ENCODE measurements at places on chromosomes 12 and 14. TPM values are rescaled to one million over a fixed set of nuclear protein-coding genes. Genes with fewer than 3 reads are reported as not detected.

The SIX6 gene
- not detected for total RNA-seq

DNA sequence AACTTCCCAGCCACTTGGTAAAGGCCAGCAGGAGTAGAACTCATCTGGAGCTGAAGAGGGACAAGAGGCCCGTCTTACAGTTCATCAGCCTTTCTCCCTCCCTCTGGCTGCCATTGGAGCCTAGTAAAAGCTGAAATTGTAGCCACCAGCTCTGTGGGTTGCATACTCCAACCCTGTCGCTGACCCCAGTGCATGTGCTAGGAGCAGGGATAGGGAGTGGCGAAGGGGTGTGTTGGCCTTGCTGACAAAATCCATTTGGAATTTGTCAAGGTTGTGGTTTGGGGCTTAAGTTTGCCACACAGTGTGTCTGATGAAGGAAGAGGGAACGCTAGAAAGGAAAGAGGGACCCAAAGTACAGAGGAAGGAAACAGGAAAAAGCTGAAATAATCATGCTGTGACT lies 4.0 kb upstream of the ARF3 start:
- DNase-seq, result no peak

The HOXC13 gene
- total RNA-seq, result not detected

GRCh38 chr14:57512220-57512619 lies 18.6 kb upstream of the CCDC198 start:
- DNase-seq, result no peak

DNA sequence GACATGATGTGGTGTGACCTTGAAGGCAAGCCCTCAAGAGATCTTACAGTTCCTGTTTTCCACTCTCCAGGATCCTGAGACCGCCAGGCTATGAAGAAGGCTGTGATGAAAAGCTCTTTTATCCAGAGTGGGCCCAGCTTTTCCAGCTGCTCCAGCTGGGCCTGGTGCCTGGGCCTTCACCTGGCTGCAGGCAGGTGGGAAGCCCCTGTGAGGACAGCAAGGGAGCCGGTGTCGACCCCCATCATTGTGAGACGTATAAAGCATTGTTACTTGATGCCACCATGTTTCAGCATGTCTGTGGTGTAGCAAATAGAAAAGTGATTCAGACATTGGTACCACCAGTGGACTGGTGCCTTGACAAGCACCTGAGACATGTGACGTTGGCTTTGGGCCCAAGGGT lies 190.2 kb downstream of the KIF26A start:
- DNase-seq, result no peak

The NABP2 gene
- total RNA-seq, result 102 TPM

GRCh38 chr14:81169711-81170103 lies 51.1 kb downstream of the GTF2A1 start:
- no peak for DNase-seq

- DNase-seq, result no peak
Observed at GRCh38 chr14:91390165-91390778, 27.3 kb downstream of the CCDC88C start.

- no peak for DNase-seq
Observed at GRCh38 chr12:16184681-16185080, 92.8 kb downstream of the SLC15A5 start.

DNA sequence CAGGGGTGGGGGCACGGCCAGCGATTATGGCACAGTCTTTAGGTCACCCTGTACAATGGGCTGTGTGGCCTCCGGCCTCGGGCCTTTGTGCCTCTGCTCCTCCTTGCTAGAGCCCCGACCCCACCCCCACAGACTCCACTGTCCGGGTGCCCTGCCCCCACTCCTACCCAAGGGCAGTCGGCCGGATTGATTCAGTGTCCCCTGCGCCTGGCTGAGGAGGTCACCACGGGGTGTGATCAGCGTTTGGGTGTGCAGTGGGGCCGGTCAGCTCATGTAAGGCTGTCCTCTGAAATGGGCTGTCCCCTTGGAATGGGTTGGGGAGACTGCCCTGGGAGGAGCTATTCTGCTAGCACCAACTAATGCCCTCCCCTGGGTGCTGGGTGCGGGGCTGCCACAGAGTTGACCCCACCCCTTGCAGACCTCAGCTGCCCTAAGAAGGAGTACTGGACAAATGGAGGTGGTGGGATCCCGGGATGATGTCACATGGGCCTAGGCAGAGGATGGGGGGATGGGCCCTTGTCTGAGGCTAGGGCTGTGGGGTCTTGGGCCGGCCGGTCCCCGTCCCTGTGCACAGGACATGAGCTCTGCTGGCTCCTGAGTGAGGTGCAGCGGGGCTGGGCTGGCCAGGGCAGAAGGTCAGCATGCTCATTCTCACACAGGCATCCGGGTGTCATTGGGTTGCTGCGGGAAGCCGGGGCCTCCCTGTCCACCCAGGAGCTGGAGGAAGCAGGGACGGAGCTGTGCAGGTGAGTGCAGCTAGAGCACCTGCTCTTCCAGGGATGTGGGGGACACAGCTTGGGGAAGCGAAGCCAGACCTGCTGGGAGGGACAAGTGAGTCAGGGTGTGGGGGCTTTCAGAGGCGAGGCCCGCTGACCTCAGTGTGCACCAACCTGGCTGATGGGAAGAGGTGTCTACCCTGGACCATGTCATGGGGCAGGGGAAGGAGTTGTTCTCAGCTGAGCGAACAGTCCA lies 23.4 kb downstream of the ASPG start:
- no peak for DNase-seq

GRCh38 chr12:66629138-66629870 lies 49.6 kb downstream of the GRIP1 start:
- DNase-seq, result no peak

DNA sequence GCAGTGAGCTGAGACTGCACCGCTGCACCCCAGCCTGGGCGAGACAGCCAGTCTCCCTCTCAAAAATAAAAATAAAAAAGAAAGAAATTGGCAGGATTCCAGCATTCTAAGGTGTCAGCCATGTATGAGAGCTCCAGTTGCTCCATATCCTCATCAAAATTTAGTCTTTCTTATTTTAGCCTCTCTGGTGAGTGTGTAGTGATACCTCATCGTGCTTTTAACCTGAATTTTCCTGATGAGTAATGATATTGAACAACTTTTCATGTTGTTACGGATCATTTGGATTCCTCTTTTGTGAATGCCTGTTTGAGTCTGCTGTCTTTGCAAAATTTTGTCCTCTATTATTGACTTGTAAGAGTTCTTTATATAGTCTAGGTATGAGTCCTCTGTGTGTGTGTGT lies 28.5 kb downstream of the CCDC60 start:
- DNase-seq, result no peak

- no peak for DNase-seq
Observed at GRCh38 chr12:9404469-9405260, 196.5 kb upstream of the PZP start.

DNA sequence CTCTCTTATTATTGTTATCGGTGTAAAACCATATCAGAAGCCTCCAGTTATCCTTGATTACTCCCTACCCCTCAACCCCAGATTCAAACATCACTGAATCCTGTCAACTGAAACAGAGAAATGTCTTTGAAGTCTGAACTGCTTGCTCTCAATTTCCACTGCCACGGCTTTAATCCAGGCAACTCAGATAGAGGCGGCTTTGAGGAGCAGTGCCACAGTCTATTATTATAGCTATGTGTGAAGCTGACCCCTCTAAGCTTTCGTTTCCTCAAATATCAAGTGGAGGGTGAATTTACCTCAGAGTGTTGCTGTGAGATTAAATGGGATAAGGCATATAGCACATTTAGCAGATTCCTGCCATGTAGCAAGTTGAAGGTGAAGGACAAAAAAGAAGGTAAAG lies 49.0 kb upstream of the PDE3A start:
- no peak for DNase-seq

- DNase-seq, result no peak
Observed at GRCh38 chr14:103679351-103679750, 35.9 kb downstream of the XRCC3 start.

- no peak for DNase-seq
Observed at GRCh38 chr12:5148880-5149279, 105.2 kb downstream of the KCNA5 start.

- DNase-seq, result no peak
Observed at GRCh38 chr14:100566119-100566518, 21.1 kb downstream of the BEGAIN start.

DNA sequence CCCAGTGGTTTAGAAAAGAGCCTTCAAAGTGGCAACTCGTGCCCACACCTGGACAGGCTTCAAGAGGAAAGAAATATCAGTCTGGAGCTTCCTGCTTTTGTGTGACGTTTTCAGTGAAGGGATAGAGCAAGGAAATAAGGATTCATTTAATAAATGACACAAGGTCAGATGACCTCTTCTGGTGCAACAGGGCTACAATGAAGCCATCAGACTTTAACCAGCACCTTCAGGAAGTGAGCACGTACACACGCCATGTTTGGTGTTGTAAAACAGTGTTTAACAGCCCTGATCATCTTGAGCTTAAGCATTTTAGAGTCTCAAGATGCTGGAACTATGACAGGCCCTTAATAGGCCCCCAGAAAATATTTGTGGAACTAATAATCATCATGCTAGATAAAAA lies 59.1 kb downstream of the CCDC60 start:
- no peak for DNase-seq

- no peak for DNase-seq
Observed at GRCh38 chr14:71117839-71118743, 210.8 kb downstream of the PCNX1 start.

GRCh38 chr14:89473989-89474388 lies 57.0 kb upstream of the FOXN3 start:
- no peak for DNase-seq

The COCH gene
- total RNA-seq, result 1.3 TPM

- no peak for DNase-seq
Observed at GRCh38 chr12:64658892-64659481, 48.7 kb downstream of the RASSF3 start.

The IL22 gene
- total RNA-seq, result 3.4 TPM

DNA sequence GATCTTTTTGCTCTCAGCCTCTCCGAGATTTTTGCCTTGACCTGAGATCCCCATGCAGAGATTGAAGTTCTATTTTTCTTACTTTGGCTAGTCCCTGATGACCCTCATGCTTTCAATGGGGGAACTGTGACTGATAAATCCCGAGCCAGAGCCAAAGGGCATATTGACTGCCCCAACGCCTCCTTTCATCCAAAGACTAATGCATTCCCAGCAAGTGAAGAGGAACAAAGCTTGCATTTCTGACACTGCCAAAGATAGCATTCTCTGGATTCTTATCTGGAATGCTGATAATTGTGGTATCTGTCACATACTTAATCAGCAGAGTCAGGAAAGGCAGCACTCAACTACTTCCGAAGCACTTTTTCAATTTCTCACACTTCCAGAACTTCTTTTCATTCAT lies 152.3 kb upstream of the EGLN3 start:
- DNase-seq, result no peak

- DNase-seq, result no peak
Observed at GRCh38 chr12:47954467-47955045, 8.8 kb upstream of the TMEM106C start.

DNA sequence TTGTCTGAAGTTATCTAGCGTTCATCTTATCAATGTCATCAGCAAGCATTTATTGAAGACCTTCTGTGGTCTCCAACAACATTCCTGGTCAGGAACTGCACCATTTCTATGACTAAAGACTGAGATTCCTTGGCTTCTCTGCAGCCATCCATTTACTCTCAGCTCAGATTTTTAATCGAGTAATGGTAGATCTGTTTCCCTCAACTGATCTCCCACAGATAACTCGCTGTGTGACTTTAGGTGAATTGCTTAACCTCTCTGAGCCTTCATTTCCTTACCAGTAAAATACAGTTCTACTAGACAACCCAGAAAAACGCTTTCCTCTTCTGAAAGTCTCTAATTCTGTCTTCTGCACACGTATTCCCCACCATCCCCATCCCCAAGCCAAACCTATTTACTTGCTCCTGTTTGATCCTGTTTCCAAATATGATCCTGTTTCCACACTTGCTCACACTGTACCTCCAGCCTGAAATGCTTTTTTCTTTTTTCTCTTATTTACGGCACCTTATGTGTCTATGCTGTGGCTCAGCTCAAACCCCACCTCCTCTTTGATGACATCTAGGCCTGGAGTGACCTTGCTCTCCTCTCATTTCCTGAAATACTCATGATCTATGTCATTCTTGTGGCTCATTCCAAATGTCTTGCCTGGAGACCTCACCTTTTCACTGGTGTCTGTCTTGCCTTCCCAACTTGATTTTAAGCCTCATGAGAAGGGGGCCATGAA lies 21.8 kb downstream of the PLXNC1 start:
- no peak for DNase-seq

The CDC42BPB gene
- 1.6 TPM for total RNA-seq

The CD27 gene
- total RNA-seq, result 82.1 TPM

DNA sequence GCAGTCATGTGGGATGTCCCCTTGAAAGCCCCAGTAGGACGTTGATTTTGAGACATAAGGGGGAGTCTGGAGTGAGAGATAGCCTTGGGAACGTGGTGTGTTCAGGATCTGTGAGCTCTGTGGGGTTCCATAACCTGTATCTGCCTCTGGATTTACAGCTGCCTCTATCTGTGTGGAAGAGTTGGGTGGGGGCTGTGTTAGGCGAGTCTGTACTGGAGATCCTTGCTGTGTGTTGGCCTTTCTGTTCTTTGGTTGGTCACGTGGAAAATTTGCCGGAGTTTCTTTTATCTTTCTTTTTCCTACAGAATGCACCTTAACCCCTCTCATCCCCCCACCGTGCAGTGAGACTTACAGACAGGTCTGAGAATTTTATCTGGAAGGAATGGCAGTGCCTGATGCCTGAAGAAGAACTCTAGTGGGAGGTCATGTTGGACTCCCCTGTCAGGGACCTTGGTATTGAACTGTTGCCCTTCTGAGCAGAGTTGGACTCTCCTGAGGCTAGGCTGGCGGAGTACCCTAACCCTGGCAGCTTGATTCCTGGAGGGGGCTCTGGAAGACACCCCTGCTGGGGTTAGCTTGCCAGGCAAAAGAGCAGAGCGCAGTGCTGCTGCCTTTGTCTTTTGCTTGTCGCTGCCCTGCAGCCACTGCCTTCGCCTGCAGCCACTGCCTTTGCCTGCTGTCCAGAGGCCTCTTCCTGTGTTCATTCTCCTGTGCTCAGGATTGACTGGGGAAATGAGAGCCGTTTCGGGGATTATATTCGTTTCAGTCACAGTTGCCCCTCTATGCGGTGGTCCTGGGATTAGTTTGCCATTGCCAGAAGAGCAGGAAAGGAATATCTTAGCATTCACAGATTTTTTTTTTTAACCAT lies 34.1 kb downstream of the ZNF664 start:
- DNase-seq, result no peak

- no peak for DNase-seq
Observed at GRCh38 chr12:26748741-26749431, 84.1 kb downstream of the ITPR2 start.

DNA sequence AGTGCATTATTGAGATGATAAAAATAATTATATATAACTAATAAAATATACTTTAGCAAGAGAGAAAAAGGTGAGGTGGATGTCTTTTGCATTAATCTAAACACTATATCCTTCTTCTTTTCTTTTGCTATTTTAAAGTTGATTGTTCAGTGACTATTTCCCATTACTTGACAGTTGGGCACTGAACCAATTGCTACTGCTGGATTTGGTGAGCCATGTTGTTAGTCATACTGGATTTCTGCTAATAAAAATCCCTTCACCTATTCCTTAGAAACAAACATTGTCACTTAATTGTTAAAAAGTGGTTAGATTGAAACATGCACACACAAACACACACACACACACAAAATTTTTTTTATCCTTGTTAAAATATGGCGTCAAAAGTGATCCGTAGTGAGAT lies 251.6 kb upstream of the ALG10 start:
- DNase-seq, result no peak

The KRT73 gene
- not detected for total RNA-seq

Data from activated T-helper 1 cell treated with anti-CD3 and anti-CD28 coated beads, Interleukin-12 subunit alpha, Interleukin-12 subunit beta, Interleukin-2, Interleukin-4 antibody, amounts not matched to agents 30 ng/mL and 10 ng/mL and 1 ng/mL, durations not matched to agents 14 hours and 24 hours and 36 hours (primary cell).